ENCODE measurements at places on chromosomes 4 and X.

DNA sequence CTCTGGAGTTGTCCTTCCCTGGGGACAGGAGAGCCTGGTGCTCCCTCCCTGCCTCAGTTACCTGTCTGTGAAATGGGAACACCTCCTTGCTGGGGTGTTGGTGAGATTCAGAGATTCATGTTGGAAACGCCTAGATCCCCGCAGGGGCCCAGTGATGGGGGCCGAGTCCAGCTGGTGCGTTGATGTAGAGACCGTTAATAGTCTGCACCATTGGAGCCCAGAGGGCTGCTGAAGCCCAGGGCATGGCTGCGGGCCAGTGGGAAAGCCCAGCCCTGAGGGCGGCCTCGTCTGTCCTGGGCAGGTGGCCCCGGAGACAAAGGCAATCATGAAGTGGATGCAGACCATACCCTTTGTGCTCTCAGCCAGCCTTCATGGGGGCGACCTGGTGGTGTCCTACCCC lies 14.4 kb downstream of the CPZ start:
- DNase-seq: no peak

GRCh38 chr4:60216752-60217151 lies 983.4 kb upstream of the ADGRL3 start:
- no peak for DNase-seq

- DNase-seq: no peak
Observed at GRCh38 chr4:145489556-145489955, 7.9 kb downstream of the SMAD1 start.

DNA sequence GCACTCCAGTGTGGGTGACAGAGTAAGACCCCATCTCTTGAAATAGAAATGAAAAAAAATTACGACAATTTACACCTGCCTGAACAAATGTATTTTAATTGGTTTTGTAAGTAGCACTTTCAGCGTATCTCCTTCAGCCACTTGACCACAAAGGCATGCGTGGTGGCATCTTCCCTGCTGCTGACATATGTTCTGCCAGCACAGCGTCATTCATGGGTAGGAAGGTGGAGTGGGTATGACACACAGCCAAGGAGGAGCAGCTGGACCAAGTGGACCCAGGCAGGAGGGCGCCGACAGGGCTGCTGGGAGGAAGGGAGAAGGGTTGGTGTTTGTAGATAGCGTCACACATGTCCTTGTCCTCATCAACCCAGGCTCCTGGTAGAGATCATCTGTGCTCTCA lies 28.6 kb upstream of the CLDN34 start:
- no peak for DNase-seq

DNA sequence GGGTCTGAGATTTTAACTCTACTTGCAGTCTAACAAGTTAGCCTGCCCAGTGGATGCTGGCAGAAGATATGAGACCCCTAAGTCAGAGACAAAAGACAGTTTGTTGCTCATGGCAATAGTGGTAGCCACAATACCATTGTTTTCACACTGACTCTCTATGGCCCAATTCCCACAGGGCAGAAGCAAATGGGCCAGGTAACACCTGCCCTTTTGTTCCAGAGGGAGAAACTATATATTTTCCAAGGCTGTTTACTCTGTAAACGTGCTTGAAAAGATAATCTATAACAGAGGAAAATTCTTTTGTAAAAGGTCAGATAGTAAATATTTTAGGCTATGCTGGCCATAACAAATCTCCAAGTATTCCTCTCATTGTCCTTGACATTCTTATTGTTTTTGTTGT lies 57.2 kb upstream of the NPNT start:
- DNase-seq: no peak

DNA sequence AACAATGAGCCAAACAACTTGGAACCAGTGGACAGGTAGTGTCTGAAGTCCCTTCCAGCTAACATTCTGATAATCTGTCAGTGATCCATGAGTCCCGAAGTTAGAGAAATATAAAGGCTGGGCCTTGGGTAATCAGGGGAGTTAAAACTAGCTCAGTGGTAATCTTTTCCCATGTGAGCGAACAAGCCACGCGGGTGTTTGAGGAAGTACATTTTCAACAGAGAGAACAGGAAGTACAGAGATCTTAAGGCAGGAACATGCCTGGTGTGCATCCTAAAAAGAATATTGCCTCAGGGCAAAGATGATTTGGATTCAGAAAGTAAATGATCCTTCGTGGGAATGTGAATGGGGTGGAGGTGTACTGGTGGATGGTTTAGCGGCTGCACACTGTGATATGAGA lies 42.9 kb downstream of the FNIP2 start:
- DNase-seq: no peak

- no peak for DNase-seq
Observed at GRCh38 chr4:54098375-54098774, 1.6 kb upstream of the GSX2 start.

Data from body of pancreas (tissue), 4 donors.